Adrenal gland (tissue), 19 donors: ENCODE measurements at places on chromosomes 7 and 10.

- H3K4me1 ChIP-seq = no peaks in the 10 kb centered on the region
- no peak overlapping the region for H3K27ac ChIP-seq
- H3K4me3 ChIP-seq = no peak overlapping the region
- DNase-seq = no peak
- H3K36me3 ChIP-seq = peaks cover 35% of the 10 kb centered on the region
These were observed 12.2 kb downstream of the SEPHS1 start for GRCh38 chr10:13335881-13336280.

DNA sequence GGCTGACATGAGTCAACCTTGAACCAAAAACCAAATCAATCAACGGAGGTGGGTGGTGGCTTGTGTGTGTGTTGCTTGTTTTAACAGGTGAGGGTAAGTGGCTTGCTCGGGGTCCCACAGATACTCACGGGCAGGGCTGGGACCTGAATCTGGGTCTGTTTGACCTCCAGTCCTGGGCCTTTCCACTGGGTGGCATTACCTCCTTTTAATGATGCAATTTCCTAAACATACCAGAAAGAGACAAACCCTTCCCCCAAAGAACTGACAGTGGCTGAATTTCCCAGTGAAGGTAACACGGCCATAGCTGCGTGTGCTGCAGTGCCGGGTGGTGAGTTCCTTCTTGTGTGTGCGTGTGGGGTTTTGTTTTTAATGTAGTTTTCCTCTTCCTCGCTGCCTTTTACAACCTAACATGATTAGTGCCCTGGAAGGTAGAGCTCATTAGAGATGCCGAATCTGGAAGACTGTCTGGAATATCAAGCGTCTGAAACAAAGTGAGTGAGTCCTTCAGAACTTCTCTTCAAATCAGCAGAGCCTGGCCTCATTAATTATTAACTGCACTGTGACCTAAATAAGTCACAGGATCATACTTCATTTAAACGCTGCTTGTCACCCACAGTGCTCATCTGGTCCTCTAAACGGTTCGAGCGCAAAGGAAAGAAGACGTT lies 166.1 kb upstream of the TCERG1L start:
- H3K27me3 ChIP-seq = peaks cover 4% of the 10 kb centered on the region
- no peaks in the 10 kb centered on the region for H3K36me3 ChIP-seq
- H3K27ac ChIP-seq = no peak overlapping the region

DNA sequence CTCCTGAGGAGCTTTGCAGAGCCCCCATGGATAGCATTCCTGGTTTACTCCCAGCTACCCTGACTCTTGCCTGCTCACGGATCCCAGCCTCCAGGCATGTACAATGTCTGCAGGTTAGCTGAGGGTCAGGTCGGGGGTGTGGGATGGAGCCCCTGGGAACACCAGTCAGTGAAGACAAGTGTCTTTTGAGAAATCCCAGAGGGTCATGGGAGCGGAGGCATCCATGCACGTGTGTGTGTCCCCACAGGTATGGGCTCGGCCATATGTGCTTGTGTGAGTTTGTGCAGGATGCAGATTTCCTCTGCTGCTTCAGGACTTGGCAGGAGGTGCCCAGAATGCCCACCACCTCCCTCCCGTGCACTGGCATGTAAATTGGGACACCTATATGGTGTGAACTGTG lies 28.3 kb upstream of the EN2 start:
- H3K4me3 ChIP-seq = no peak overlapping the region
- no peak for DNase-seq
- no peaks in the 10 kb centered on the region for H3K36me3 ChIP-seq
- no peaks in the 10 kb centered on the region for H3K27me3 ChIP-seq
- no peak overlapping the region for H3K27ac ChIP-seq

DNA sequence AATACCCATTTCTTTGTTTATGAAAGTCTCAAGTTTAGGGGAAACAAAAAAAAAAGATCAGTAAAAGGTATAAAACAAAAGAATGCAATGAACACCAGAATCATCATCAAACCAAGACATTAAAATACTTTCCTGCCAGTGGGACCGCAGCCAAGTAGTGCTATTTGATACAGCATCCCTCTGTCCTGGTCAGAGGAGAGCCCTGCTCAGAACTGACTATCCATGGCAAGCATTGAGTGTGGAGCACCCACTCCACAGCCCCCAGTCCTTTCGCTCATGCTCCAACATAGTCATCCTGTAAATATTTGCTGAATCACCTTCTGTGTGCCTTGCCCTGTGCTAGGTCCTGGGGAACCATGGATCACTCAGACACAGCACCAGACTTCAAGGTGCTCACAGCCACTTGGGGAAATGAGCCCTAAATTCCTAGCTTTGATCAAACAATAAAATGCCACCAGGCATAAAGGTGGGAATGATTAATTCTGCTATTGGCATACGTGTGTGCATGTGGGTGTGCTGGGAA lies 213.6 kb upstream of the TBX20 start:
- no peaks in the 10 kb centered on the region for H3K4me1 ChIP-seq
- no peak for DNase-seq
- no peak overlapping the region for H3K27ac ChIP-seq
- no peak overlapping the region for H3K4me3 ChIP-seq

- H3K27me3 ChIP-seq = no peaks in the 10 kb centered on the region
- no peaks in the 10 kb centered on the region for H3K4me1 ChIP-seq
These were observed 640.4 kb downstream of the POM121L12 start for GRCh38 chr7:53675835-53676234.

- no peak for DNase-seq
- H3K4me1 ChIP-seq = no peaks in the 10 kb centered on the region
- H3K4me3 ChIP-seq = no peak overlapping the region
- peak overlapping the region; percentile 95 for H3K27ac ChIP-seq
- no peaks in the 10 kb centered on the region for H3K36me3 ChIP-seq
These were observed 2.4 kb downstream of the IPMK start for GRCh38 chr10:58265249-58265648.
